ENCODE measurements at places on chromosomes 3 and 15. TPM values are rescaled to one million over a fixed set of nuclear protein-coding genes. Genes with fewer than 3 reads are reported as not detected.

Gene EIF2B5
- 57.7 TPM for total RNA-seq

Gene PPP1R14D
- not detected for total RNA-seq

- DNase-seq = no peak
These were observed 5.1 kb downstream of the DUOX1 start for GRCh38 chr15:45134682-45135604.

DNA sequence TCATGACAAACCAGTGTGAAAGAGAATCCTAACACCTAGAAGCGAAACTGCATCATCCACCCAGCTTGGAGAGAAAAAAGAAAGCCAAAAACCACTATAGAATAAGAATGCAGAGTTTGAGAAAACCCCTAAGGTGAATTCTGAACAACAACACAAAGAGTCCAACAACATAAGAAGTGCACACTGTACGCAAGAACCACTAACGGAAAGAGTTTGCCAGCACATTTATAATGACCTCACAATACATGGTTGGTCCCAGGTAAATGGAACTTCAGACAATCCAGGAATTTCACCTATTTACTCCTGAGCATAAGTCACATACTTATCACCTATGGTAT lies 128.3 kb upstream of the BHLHE40 start:
- no peak for DNase-seq

GRCh38 chr3:46138581-46138980 lies 69.5 kb downstream of the CCR1 start:
- no peak for DNase-seq

Gene RASL12
- total RNA-seq = 1.5 TPM

Gene SLC24A5
- not detected for total RNA-seq

Gene PGBD4
- 1.9 TPM for total RNA-seq

DNA sequence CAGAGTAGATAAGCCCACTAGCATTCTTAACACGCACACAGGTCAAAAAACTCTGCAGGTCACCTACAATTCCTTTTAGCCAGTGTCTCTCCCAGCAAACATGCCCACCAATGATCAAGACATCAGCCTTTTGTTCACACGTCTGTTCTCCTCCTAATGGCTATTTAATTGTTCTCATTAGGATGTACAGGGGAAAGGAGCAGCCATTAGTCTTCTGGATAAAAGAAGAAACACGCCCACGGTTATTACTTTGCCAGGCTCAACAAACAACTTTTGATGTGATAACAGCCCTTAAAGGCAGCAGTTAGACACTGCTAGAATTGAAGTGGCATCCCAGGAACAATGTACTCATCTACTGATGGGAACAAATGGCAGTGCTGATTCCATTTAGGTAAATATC lies 108.8 kb downstream of the NTRK3 start:
- DNase-seq = no peak

Gene EOGT
- total RNA-seq = 16.2 TPM

Gene NDN
- total RNA-seq = 97.3 TPM

DNA sequence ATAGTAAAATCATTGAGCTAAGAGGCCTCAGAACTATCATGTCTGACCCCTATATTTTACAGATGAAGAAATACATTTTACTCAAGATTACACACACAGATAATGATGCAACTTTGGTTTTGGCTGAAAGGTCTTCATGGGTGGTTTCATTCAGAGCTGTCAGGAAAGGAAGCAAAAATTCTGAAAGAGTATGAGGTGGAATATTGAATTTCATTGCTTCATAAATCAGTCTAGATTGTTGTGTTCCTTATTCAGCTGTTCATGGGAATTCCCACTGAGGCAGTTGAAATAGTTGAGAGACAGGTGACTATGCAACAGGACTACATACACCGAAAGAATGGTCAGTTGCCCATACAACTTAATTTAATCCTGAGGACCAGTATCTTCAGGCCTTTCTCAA lies 39.4 kb downstream of the CD200 start:
- DNase-seq = no peak

- no peak for DNase-seq
These were observed 22.7 kb downstream of the IRAK2 start for GRCh38 chr3:10187290-10187876.

DNA sequence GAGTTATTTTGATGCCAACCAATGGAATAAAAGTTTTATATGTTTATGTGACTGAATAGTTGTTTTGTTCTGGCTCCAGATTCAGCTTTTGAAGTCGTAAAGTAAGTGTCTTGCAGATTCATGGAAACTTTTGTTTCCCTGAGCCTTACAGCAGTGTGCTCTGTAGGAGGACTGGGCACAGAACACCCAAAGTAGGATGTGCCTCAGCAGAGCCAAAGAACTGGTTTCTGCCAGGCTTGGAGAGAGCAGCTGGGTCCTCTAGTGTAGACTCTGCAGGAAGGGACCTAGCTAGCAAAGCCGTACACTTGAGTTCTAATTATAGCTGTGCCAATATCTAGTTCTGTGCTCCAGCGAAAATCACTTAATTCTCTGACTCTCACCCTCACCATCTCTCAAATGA lies 261.2 kb upstream of the DNAJC19 start:
- no peak for DNase-seq

Gene ZBTB20
- 13.9 TPM for total RNA-seq

Gene THPO
- 0.98 TPM for total RNA-seq

Gene ACTC1
- total RNA-seq = 2.8 TPM

- no peak for DNase-seq
These were observed 27.5 kb upstream of the SH3BP5 start for GRCh38 chr3:15359677-15360397.

Gene SNX4
- total RNA-seq = 45.9 TPM

- DNase-seq = no peak
These were observed 53.5 kb downstream of the ANAPC13 start for GRCh38 chr3:134432236-134432635.

GRCh38 chr3:52873433-52874159 lies 23.8 kb downstream of the STIMATE start:
- DNase-seq = no peak

GRCh38 chr15:72671525-72671924 lies 14.5 kb downstream of the HIGD2B start:
- no peak for DNase-seq

Gene FBXO40
- total RNA-seq = not detected

DNA sequence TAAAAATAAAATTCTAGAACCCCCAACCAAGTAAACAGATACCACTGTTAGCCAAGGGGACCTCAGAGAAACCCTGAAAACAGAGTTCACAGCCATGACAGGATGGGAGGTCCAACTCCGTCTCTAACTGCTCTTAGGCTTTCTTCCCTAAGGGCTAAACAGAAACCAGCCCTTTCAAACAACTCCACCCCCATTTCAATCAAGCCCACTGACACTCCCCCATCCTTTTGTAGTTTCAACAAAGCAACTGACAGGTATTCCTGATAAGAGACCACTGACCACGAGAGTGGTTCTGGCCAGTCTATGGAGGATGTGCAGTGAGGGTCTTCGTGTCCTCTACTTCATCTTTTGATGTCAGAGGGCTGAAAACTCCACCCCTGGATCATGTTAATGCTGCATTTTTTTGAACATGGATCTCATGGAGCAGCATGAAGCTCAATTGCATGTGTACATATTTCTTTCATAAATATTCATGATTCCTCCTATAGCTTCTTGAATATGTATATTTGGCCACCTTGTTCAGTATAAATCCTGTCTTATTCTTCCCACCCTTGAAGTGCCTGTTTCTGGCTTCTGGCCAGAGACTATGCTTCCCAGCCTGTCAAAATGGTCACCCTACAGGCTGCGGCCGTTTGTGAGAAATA lies 222.6 kb downstream of the OSBPL10 start:
- no peak for DNase-seq

Gene TRH
- total RNA-seq = 0.36 TPM

Gene NOX5
- total RNA-seq = not detected

Gene SCAMP5
- 38.8 TPM for total RNA-seq

DNA sequence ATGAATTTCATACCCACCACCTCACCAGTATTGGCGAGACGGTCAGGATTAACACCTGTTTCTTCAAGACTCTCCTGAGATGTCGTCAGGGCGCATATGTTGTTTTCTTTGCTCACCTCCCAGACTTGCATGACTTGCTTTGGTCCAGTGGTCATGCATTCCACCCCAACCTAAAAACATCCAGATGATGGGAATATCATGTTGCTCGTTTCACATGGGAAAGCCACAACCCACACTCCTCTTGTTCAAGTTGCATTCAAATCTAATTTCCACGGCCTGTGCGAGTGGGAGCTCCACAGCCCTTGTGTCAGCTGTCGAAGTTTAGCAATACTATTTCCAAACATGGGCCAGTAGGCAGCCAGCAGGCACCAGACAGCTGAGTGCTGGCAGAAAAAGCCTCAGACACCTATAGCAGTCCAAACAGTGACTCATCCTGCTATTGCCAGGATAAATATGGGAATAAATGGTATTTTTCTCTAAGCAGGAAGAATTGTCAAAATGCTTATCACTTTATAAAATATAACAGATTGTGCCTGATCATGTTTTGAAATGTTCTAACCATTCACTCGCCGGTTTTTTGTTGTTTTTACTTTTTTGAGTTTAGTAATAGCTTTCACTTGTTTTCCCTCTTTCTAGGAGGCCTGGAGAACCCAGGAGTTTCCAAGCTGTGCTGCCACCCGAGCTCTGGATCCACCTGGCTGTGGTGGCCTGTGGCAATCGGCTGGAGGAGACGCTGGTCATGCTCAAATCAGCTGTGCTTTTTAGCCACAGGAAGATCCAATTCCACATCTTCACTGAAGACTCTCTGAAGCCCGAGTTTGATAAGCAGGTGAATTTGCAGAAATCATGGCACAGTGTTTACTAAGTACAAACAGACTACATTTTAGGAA lies 20.1 kb downstream of the GXYLT2 start:
- no peak for DNase-seq

Gene LIPC
- total RNA-seq = not detected

Gene CASR
- total RNA-seq = not detected

DNA sequence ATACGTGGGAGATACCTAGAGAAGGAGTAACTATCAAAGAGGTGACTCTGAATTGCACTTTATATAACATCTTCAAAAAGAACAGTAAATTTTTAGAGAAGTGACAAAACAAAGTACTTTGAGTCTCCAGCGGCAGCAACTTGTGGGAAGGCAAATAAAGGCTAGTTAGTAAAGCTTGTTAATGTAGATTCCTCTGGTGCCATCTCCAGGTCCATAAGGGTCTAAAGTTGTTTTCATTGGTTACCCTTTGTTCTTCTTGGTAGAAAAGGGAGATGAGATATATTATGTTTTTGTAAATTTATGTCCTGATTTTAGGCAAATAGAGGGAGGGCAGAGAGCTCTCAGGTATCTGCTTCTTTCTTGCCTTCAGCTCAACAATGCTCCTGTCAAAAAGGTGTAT lies 161.6 kb downstream of the MYRIP start:
- DNase-seq = no peak

Gene CADM2
- total RNA-seq = 4.2 TPM

- DNase-seq = no peak
These were observed 46.4 kb downstream of the DNASE1L3 start for GRCh38 chr3:58164199-58164879.

DNA sequence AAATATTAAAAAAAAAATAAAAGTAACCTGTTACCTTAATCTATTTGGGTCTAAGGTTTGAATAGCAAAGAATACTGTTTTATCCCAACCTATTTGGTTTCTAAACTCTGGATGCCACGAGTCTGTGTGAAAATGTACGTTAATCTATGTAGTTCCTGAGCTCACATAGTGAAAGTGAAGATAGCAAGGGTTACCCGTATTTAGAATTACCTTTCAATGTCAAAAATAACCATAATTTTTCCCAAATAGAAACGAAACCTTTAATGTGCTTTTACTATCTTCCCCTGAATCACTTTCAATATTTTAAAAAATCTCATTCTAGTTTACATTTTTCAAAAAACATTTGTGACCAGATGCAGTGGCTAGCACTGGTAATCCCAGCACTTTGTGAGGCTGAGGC lies 5.8 kb upstream of the USP50 start:
- DNase-seq = no peak

GRCh38 chr3:147904421-147904820 lies 495.3 kb downstream of the ZIC1 start:
- no peak for DNase-seq

DNA sequence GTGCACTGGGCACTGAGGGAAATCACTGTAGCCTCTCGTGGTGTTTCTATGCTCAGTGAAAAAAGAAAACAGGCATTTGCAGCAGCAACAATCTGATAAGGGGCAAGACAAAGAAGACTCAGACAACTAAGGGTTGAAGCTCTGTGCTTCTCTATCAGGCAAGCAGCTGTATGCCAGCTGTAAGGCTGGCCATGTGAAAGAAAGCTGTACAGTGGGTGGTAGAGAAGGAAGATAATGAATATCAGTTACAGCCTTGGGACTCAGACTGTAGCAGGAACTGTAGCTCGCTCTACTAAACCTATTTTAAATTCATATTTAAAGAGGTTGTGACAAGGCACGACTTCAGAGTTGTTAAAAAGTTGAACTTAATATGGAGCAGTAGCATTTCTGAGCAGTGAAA lies 76.3 kb downstream of the VGLL3 start:
- no peak for DNase-seq

GRCh38 chr3:20945892-20946291 lies 759.9 kb upstream of the SGO1 start:
- DNase-seq = no peak

Gene FEZF2
- total RNA-seq = 0.28 TPM

Gene ZPLD1
- total RNA-seq = not detected

- no peak for DNase-seq
These were observed 55.4 kb downstream of the CYP19A1 start for GRCh38 chr15:51283026-51283425.

- no peak for DNase-seq
These were observed 42.9 kb upstream of the PLCL2 start for GRCh38 chr3:16841904-16842271.

Gene PTX3
- total RNA-seq = 41.1 TPM

GRCh38 chr15:59223736-59224135 lies 17.1 kb downstream of the LDHAL6B start:
- no peak for DNase-seq

DNA sequence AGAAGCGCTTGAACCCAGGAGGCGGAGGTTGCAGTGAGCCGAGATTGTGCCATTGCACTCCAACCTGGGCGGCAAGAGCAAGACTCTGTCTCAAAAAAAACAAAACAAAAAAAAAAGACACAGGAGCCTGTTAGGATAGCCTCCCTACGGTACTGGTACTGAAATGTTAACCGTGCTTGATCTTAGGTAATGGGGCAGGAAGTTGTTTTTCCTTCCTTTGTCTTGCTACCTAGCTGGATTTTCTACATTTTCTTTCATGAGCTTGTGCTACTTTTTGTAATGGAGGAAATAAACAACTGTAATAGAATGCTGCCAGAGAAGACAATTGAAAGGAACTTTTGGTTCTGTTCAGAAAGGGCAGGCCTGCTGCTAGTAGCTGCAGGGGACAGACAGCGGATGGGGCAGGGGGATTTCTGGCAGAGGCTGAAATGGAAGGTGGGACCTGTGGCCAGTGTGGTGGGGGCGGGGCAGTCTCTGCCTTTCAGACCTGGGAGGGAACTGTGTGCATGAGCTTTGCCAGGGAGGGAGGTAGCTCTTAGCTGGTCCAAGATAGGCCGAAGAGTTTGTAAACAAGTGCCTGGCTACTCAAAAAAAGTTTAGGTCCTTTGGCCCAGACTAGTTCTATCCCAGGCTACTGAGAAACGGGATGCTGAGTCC lies 49.0 kb upstream of the SEMA4B start:
- DNase-seq = no peak

Gene LRRC31
- total RNA-seq = not detected

- no peak for DNase-seq
These were observed 62.4 kb downstream of the ARIH1 start for GRCh38 chr15:72536506-72536905.

All from neural crest cell (in vitro differentiated cells).